Aortic smooth muscle cell (primary cell): ENCODE measurements at places on chromosomes 16 and 17. TPM values are rescaled to one million over a fixed set of nuclear protein-coding genes. Genes with fewer than 3 reads are reported as not detected.

The ZG16 gene
- not detected in 2 replicates for total RNA-seq

The MRPS7 gene
- total RNA-seq = 58.7 and 62.5 TPM in 2 replicates

The FGF11 gene
- total RNA-seq = 0.13 and 0.19 TPM in 2 replicates

The CA5A gene
- not detected in 2 replicates for total RNA-seq

The CHD9NB gene
- total RNA-seq = 0.66 and 1.1 TPM in 2 replicates
